ENCODE measurements at places on chromosomes 12 and 14. TPM values are rescaled to one million over a fixed set of nuclear protein-coding genes. Genes with fewer than 3 reads are reported as not detected.

SMIM41 gene
- 0.31 TPM for total RNA-seq

A2ML1 gene
- total RNA-seq = not detected

METTL25 gene
- 19.3 TPM for total RNA-seq

PLEKHG7 gene
- total RNA-seq = 1.5 TPM

DNA sequence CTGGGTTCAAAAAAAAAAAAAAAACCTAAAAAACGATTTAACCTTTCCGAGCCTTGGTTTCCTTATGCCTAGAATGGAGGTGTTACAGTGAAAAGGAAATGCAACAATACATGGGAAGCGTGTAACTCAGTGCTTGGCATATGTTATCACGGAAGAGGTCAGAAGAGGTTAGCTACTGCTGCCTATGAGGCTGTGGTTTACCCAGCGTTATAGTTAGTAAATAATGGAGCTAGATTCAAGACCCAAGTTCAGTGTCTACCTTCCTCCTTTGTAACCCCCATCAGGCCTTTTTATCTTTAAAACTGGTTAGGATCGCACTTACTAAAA lies 839 bp downstream of the IFT43 start:
- DNase-seq = no peak
- no peak overlapping the region for H3K27ac ChIP-seq
- H3K36me3 ChIP-seq = peaks cover 6% of the 10 kb centered on the region
- H3K4me1 ChIP-seq = peaks cover 8% of the 10 kb centered on the region
- H3K4me3 ChIP-seq = peak overlapping the region; percentile 83
- no peaks in the 10 kb centered on the region for H3K27me3 ChIP-seq

DNA sequence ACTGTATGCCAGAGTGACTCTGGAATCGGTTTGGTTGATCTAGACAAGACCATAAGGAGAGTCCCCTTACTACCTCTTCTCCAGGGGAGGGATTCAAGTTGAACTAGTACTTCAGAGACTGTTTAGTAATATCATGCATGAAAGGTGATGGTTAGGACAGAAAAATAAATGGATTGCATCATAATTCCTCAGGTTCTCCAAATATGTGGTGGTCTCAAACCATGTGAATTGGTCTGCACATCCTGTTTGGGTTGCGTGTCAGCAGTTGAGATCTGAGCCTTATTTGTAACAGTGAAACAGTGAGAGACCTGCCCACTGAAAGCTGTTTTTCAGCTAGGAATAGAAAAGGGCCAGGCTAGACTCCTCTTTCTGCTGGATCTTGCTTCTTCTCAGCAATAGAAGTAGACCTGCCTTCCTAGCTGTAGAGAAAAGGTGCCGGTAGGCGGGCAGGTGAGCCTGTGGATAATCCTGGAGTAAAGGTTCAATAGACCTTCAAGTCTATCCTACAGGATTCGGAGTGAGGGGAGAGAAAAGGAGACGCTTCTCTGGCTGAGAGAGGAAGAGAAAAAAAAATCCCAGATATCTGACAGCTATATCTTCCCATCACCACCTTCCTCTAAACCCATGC lies 258.5 kb upstream of the E2F7 start:
- no peaks in the 10 kb centered on the region for H3K27me3 ChIP-seq
- H3K27ac ChIP-seq = no peak overlapping the region
- H3K4me1 ChIP-seq = peaks cover 3% of the 10 kb centered on the region
- no peak for DNase-seq

GRCh38 chr14:93676416-93676958 lies 111.8 kb downstream of the PRIMA1 start:
- H3K27ac ChIP-seq = no peak overlapping the region
- no peak for DNase-seq
- no peaks in the 10 kb centered on the region for H3K4me1 ChIP-seq
- H3K36me3 ChIP-seq = no peaks in the 10 kb centered on the region
- no peak overlapping the region for H3K4me3 ChIP-seq

DNA sequence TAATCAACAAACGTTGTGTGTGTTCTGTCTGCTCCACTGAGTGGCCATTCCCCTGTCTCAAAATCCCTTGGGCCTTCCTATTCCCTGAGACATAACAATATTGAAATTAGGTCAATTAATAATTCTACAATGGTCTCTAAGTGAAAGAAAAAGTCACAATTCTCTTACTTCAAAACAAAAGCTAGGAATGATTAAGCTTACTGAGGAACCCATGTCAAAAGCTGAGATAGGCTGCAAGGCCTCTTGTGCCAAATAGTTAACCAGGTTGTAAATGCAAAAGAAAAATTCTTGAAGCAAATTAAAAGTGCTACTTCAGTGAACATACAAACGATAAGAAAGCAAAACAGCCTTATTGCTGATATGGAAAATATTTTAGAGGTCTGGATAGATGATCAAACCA lies 65.0 kb upstream of the AMIGO2 start:
- H3K4me1 ChIP-seq = no peaks in the 10 kb centered on the region
- no peak overlapping the region for H3K4me3 ChIP-seq
- H3K27ac ChIP-seq = no peak overlapping the region
- H3K36me3 ChIP-seq = no peaks in the 10 kb centered on the region
- no peak for DNase-seq
